ENCODE measurements at places on chromosomes 1 and 21.
A peak's percentile ranks its signal among the peaks of the same experiment; 100 is the strongest.

DNA sequence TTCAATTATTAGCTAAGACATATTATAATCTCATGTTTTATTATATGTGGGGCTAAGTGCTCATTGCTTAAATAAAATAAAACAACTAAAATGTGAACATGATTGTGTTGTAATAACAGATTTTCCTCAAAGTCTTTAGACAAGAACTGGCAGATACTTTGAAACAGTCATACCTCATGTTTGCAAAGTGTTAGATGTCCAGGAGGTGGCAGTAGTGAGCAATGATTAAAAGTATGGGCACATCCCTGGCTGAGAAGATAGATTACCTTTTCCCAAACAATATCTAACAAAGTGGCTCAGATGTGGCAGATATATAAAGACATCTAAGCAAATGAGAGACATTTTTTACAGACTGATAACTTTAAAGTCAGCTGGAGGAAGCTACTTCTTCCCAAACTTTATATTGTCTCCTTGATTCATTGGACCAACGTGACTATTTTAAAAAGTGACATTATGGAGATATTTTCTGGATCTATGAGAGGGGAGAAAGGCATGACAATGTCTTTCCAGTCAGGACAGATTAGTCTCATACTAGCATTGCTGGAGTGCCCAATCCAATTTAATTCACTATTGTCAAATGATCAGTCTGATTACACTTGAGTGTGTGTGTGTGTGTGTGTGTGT lies 269.8 kb downstream of the S1PR1 start:
- DNase-seq, result peak; percentile 35

DNA sequence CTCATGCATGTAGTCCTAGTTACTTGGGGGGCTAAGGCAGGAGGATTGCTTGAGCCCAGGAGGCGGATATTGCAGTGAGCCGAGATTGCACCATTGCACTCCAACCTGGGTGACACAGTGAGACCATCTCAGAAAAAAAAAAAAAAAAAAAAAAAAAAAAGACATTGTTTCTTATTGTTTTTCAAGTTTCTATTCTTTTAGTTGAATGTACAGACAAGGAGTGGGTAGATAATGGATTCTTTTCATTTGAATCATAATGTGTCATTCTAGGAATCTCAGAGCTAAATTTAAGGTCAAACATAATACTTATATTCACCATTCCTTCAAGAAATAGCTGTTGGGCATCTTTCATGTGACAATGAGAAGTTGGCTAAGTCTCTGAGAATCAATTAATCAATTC lies 157.0 kb upstream of the C21orf91 start:
- no peak for DNase-seq

DNA sequence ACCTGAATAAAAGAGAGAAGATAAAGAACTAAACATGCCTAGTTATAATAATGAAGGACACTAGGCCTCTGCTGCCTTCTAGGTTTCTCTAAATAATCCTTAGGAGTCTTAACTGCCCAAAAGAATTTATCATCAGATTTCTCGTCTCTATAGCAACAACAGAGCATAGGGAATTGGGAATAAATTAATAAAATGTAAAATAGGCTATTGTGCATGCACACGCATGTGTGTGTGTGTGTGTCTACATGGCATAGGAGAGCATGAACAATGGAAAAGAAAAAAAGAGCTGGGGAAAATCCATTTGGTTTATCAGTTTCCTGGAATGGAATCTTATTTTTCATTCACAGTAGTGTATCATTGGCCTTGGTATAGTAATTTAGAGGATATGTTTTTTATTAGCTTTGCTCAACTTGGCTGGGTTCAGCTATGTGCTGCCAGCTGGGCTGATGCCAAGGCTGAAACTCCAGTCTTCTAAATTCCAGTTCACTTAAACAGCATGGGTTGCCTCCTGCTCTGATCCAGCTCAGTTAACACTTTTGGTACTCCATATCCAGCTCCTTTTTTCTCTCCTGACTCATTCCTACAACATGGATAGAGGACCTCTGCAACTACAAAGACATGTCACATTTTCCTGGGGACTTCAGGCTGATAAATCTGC lies 80.6 kb upstream of the SLFNL1 start:
- DNase-seq, result no peak

GRCh38 chr1:27365372-27366112 lies 1.2 kb downstream of the MAP3K6 start:
- DNase-seq, result peak; percentile 90

DNA sequence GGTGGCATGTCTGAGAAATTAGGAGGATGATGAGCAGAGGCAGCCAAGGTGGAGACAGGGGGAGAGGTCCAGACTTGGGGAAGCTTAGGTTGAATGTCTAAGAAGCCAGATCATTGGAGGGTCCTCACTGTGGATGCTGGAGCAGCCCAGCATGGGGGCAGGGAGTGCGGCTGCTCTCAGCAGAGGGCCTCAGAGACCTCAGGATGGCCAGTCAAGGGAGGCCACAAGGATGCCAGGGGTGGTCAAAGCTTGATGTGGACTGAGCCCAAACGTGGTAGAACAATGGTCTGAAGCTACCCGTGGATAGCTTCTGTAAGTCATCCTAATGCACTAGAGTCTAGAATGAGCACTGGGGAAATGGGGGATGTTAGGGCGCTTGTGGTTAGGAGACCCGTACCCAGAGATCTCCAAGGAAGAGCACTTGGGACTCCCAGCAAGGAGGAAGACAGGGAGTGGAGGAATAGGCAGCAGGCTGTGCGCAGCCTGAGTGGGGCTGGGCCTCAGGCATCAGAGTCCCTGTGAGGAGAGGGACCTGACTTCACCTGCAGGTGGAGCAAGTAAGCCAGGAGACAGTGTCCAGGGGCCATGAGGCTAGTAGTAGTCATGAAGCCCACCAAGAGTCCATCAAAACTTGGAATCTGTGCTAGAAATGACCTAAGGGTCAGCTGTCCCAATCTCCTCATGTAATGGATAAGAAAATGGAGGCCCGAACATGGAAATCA lies 4.3 kb upstream of the S100A9 start:
- DNase-seq, result peak; percentile 40

DNA sequence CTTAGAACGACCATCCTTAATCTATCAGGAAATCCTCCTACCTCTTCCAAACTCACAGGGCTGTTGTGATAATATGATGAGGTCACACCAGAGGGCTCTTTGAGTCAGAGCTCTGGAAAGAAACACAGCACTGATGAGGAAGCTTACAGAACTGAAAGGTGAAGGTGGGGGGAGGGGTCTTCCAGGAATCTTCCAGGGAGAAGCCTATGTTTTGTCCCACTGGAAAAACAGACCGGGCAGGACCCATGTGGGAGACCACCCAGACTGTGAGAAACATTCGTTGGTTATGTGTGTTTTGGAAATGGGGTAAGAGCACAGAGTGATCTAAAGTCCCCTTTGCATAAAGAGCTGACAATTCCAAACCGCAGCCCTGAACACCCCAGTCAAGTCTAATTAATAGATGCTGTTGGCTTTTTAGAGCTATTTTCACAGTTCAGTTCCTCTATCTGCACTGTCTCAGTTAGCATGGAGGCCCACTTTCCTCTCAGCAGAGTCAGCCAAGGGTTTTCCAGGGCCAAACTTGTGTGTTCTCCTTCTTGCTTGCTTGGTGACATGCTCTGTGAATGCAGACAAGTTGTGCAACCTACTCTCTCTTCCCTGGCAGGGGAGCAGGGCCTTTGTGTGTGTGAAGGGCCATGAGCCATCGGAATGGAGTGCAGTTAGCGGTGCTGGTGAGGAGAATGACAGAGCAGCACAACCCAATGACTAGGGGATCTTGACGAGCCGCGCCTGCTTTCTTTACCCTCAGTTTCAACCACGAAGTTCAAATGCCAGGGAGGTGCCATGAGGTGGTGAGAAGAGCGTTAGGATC lies 12.3 kb downstream of the PHLDA3 start:
- DNase-seq, result no peak

DNA sequence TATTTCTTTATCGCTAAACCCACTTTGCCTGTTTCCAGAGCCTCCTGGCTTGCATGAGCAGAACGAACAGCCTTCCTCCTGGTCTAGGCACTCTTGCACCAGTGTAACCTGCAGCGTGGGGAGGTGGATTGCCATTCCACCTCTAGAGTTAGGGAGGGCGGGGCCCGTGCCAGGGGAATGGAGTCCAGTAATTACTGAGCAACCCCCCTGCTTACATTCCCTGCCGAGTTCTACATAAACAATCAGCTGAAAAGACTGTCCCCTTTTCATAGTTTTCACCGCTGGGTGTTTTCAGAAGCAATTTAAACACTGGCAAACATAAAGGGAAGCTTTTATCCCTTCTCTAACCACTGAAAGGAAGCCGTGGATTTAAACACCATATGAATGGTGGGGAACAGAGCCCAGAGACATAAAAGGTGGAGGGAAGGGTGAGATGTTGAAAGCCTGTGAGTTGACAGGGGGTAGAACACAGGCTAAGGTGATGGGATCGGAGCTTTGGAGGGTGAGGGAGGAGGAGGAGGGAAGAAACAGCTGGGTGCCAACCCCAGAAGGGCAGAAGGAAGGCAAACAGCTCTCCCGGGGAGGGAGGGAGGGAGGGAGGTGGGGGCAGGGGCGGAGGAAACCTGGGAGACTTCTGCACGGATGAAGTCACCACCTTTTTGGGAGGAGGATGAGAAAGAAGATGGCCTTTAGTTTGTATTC lies 68.0 kb upstream of the WDR26 start:
- DNase-seq, result no peak

GRCh38 chr21:45546636-45547544 lies 4.7 kb upstream of the SLC19A1 start:
- DNase-seq, result no peak

- no peak for DNase-seq
Observed at GRCh38 chr1:201753492-201753891, 75.5 kb upstream of the IPO9 start.

DNA sequence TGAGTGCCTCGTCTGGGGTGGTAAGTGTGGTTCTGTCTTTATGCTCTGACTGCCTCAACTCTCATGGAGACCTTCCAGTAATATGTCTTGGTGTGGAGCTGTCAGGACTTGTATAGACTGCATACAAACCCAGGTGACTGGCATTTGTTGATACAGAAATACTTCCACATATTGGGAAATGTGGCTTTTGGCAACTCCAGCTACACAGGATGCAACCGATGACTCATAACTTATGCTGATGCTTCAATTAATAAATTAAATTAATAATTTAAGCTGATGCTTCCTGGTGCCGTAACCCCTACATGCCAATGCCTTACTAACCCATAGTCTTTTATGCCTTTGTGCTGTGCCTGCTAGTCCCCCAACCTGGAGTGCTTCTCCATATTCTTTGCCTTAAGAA lies 72.3 kb upstream of the ARTN start:
- no peak for DNase-seq

DNA sequence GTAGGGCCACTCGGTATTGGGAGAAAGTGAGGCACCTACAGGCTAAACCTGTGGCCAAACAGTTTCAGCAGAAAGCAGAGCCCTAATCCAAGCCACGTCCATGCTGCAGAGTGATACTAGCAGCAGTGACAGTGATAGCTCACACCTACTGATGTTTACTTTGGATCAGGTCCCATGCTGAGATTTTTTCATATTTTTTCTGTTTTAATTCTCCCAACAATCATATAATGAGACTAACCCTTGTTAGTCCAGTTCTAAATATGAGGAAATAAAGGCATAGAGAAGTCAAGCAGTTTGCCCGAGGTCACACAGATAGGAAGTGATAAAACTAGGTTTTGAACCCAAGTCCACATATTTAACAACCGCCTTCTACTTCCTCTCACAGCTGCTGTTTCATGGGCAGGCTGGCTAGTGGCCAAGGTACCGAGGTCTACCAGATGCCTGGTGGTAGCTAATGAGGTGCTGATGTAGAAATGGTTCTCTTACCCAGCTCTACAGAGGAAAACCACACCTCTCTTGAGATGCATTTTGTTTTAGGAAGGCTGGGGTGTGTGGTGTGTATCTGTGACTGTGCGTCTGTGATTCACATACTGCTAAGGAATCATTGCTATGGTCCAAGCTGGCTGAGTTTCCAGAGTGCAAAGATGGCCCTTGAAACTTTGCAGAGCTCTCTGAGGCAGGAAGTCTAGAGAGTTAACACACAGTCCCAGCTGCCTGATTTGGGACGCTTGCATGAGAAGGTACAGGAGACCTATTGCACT lies 80.3 kb upstream of the ARTN start:
- DNase-seq, result no peak

GRCh38 chr1:115051850-115052249 lies 22.2 kb downstream of the TSHB start:
- DNase-seq, result no peak

GRCh38 chr1:234400773-234401172 lies 27.5 kb downstream of the COA6 start:
- no peak for DNase-seq

- no peak for DNase-seq
Observed at GRCh38 chr1:116916533-116917445, 7.1 kb downstream of the PTGFRN start.

DNA sequence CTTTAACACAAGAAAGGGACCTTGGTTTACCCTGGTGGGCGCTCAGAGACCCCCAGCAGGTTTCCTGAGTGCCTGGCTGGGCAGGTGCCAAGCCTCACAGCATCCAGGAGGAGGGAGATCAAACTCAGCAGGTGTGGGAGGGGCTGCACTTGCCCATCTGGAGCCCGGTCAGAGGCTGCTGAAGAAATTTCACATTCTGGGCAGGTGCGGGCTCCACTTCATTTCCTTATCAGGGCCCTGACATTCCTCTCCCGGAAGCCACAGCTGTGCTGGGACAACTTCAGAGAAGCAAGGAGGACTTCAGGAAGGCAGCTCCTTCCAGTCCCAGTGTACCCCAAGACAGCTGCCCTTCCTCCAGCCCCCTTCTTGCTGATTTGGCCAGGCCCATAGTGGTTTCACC lies 82.9 kb downstream of the ITPKB start:
- no peak for DNase-seq

DNA sequence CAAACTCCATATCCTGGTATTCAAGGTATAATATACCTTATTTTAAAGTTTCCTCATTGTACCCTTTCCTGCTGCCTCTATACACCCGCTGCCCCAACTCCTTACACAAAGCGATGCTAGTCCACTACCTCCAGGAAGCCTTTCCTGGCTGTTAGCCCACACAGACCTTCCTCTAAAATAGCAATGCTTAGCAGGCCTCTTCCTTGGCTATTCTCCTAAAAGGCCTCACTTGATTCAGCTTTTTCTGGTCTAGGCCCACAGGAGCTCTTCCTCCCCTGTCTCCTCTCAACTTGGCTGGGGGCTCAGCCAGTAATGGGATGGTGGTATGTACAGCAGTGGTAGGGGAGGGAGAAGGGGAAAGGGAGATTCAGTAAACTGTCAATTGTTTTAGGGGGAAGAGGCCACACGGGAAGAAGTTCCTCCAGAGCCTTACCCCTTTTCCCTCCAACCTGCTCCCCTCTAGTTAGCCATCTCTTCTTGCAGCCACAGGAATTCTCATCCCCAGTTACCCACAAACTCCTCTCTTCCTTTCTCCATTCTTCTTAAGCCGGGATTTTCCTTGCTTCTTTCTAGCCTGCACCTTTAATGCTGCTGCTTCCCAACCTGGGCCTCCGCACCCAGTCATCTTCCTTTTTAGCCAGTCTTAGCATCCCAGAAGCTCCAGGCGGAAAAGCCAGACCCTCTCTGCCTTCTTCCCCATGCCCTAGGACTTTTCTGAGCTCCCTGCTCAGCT lies 2.6 kb downstream of the LRRC41 start:
- DNase-seq, result no peak

- DNase-seq, result no peak
Observed at GRCh38 chr1:220044678-220045355, 1.5 kb downstream of the EPRS1 start.
